Activated B cell treated with CpG ODN at 0.5 μM for 24 hours (primary cell): ENCODE measurements at places on chromosomes 7 and 10.

DNA sequence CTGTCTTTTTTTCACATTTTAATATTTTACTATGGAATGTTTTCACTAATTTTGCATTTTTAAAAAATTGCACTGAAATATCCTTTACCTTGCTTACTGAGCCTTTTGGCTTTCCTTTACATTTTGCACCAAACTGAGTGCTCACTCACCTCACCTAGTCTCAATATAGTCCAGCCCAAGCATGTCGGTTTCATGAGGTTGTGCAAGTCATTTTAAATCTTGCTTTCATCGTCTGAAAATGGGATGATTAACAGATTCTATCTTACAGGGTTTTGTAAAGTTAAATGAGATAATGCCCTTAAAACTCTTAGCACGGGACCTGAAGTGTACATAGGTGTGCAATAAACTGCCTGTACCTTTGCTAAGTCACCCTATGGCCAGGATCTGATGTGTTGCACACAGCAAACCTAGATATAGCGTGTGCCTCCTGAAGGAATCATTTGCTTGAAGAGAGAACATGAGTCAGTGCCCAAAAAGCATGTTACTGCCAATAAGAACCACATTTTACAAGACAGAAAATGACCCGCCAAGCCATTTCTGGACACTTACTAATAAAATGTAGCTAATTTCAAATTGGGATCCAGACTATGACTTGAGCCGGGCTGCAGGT, 199.8 kb downstream of the JCAD start:
- DNase-seq: no peak

DNA sequence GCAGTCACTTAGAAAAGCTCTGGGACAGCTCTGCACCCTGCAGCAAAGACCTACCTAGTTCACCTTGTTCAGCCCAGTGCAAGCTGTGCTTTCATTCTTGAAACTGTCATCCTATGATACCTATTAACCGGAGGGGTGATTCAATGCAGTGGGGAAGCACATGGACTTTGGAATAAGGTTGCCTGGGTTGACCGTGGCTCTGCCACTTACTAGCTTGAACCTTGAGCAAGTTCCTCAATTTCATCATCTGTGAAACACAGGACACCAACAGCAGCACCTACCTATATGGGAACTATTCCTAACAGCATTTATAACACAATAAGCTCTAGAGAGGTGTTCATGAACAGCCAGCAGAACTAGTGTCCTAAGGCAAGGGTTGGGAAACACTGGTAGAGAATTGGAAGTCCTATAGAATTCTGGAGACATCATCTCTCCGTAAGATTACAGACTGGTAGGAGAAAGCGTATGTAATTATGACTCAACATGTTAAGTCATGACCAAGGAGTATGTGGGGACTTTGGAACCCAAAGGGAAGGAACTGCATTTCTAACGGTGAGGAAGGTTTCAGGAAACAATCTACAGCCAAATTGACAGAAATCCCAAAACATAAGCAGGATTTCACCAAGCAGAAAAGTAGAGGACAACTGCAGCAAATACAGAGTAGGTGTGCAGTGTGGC, 270.0 kb downstream of the USP6NL start:
- no peak for DNase-seq

- DNase-seq: no peak
Measured at GRCh38 chr10:124007773-124008145, 85.6 kb downstream of the CHST15 start.

DNA sequence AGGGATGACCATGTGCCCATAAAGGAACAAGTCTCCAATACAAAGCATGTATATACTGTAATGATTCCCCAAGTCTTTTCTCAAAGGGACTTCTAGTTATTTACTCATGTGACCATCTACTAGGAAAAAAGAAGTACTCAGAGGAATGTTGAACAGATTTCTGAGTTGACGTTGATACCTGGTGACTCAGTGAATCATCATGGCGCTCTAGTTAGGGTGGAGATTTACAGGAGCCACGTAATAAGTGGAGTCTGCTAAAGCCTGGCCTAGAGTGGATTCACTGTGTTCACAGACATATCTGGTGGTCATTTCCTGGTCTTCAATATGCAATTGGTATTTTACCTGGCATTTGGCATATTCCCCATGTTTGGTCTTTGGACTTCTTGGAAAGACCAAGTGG, 302.2 kb upstream of the CACNA2D1 start:
- DNase-seq: no peak

DNA sequence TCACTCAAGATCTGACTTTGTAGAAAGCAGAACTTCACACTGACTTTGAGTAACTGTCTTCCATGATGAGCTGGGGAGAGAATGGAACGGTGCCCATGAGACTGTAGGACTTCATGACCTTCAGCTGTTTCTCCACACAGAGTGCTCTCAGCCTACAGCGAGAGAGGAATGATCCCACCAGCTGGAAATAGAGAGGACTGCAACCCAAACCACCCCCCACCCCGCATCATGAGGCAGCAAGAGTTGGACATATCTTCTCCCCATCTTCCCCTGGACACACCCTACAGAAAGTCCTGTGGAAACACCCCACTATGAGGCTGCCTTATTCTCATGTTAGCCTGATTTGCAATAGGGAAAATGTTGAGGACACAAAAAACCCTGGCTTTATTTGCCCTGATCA, 312.5 kb downstream of the PAXIP1 start:
- DNase-seq: no peak

DNA sequence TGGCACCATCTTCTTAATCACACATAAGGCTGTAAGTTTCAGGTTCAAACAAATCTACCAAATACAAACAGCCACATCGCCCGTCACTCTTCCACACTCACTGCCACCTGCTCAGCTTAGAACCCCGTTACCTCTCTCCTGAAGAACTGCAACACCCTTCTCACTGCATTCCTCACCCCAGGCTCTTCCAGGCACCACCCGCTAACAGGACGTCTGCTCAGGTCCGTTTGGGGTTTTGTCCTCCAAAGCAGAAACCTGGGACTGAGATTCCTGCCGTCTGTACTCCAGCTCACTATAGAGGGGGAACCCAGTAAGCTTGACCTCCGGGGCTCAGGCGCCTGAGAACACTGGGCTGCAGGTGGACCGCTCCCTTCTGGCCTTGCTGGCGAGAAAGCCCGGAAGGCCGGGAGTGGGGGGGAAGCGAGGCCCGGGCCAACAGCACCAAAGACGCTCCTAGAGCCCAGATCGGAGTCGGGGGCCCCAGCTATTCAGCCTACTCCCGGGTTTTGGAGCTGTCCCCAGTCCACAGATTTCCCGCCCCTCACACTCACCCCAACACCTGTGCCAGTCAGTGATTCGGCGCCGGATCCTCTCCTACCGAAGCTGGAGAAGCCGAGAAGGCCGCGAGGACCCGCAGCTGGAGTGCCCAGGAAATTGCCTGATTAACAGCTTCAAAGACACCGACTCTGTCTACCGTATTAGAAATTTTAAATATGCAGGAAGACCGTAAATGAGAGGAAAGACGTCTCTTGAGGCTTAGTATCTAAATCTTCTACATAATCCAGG, at the start of gene AP3M1:
AP3M1 (minus strand) TSS at position 625 of the 786 bp plus-strand sequence. CDS start 12,449 bp downstream, outside the sequence.
- DNase-seq: peak; percentile 69

DNA sequence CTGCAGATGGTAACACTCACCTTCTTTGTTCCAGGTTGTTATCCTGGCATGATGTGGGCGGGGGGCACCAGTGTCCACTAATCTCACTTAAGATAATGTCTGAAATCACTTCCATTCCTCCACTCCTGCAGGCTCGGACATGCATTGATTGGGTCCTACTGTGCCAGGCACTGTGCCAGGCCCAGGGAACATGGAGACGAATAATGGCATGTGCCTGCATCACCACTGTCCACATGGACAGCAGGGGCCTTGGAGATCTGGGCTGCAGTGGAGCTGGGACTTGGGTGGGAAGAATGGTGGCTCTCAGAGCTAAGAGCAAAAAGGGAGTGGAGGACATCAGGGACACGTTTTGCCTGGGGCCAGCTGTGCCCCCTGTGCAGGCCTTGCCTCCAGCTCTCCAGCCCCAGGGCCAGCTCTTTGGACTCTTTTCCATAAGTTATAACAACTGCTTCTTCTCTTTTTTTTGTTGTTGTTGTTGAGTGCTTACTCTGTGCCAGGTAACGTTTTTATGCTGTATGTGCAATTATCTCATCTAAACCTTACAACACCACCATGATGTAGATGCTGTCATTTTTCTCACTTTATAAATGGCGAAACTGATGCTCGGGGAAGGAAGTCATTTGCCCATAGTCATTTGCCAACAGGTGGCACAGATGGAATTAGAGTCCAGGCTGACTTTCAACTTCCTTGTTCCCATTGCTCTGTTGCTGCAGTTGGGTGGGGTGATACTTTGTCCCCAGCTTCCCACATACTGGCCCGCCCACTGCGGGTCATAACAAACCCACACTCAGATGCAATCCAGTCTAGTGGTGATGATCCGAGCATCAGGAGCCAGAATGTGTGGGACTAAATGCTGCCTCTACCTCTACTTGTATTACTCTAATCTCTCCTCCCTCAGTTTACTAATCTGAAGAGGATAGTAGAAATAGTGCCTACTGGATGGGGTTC, 19.1 kb downstream of the PLPP4 start:
- DNase-seq: no peak

DNA sequence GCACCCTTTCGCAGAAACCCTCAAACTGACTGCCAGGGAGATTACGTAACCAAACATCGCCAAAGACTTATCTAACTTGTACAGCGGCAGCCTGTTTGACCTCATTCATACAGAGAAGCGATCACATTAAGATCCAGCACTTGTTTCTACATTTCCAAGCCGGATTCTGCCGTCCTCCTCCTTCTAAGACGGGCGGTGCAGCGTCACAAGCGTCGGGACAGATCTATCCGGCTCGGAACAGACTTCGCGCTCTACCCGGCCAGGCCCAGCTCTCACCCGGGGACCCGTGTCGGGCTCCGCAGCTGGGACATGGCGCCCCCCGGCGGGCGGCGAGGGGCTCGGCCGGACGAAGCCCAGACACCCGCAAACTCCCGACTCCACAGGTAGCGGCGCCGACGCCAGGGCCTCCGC, 373 bp downstream of the H2AZ2 start:
- peak; percentile 90 for DNase-seq

GRCh38 chr10:11604865-11605650, 6.4 kb downstream of the USP6NL start:
- no peak for DNase-seq

GRCh38 chr7:52830801-52831200, 204.6 kb upstream of the POM121L12 start:
- no peak for DNase-seq

DNA sequence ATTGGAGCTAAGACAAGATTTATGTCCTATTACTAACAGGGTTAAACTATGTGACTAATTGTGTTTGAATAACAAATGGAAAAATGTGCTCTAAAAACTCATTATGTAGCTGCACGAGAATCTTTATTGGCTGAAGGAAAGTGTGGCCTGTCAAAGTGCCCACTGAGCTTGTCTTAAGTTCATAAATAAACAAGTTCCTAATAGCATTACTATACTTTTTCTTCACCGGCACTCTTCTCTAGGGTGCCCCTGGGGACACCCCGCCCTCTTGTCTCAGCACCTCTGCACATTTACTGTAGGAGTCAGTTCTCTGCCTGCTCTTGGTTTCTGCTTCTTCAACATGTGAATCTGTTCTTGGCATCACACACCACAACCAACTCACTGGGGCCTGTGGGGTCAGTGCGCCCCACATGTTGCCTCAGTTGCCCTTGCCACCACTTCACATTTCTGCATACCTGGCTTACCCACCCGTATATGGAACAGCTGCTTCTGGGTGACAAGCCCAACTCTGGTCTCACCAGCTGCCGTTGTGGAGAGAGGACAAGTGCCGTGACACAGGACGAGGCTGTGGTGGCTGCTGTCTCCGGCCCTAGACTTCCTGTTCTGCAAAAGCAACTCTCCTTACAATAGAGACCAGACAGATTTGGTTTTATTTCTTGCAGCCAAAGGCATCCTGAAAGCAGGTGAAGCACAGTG, 96.3 kb upstream of the DDC start:
- DNase-seq: no peak

DNA sequence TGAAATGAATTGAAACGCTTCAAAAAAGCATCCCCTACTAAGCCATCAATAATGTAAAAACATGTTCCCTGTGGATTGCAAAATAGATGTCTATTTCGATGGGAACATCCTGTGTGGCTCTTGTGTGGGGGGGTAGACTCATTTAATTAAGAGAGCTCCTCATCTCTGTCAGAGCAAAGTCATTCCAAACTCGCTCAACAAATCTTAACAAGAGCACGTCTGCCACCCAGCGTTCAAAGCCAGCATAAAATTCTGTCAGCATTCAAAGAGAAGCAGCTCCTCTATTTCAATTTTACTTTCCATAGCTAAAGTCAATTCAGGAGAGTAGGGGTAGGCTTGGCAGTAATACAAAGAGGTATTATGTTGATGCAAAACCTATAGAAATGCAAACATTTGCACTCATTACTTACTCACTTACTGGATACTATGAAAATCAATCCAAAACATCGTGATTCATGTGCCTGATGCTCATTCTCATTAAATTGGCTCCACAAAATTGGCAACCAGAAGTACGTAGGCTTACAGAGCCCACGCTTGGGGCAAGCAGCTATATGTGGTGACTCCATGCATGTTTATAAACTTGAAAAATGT, 114.9 kb downstream of the IPMK start:
- DNase-seq: no peak

GRCh38 chr10:3886641-3887251, 101.7 kb upstream of the KLF6 start:
- DNase-seq: no peak

- DNase-seq: no peak
Measured at GRCh38 chr10:78757344-78757925, 311.3 kb upstream of the ZMIZ1 start.

- no peak for DNase-seq
Measured at GRCh38 chr7:73933091-73933490, 72.1 kb downstream of the TMEM270 start.

- DNase-seq: no peak
Measured at GRCh38 chr7:44098092-44099068, 5.8 kb upstream of the AEBP1 start.

DNA sequence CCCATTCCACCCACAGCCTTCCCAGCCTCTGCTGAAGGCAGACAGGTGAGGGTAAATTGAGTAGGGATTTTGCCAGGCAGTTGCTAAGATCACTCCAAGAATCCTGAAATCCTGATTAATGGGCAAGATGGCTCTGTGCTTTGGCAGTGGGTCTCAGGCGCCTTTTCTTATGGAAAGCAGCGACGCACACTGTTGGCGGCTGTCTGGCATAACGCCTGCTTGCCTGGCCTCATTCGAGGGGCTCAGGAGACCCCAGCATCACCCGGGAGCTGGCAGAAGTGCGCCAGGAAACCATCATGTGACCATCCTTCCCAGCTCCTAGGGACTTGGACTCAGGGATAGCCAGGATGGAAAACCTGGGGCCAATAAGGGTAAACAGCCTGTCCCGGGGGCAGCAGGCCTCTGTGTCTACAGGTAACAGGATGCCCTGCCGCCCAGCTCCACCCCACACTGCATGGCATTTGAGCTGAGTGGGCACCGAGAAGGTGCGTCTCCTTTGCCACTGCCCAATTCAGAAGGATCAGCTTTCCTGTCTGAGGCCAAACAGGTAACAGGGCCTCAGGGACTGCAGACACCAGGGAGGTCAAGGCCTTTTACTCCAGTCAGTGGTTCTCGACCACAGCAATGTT, 98.6 kb downstream of the FAM53B start:
- DNase-seq: no peak

DNA sequence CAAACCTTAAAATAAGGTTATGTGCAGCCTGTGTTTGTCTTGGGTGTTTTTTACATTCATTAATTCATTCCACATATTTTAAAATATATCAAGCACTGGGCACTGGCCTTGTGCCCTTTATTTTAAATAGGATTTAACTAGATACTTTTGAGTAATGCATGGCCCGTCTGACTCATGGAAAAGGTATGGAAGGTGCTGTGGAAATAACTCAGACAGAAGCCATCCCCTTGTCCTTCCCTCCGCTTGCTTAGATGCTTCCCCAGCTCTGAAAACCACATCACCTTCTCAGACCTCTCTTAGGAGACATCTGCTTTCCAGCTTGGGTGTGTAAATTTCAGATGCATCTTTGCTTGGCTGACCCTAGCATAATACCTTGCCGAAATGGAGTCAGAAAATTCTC, 30.5 kb downstream of the SLC18A2 start:
- DNase-seq: no peak
